ENCODE measurements at places on chromosomes 5 and 9. TPM values are rescaled to one million over a fixed set of nuclear protein-coding genes. Genes with fewer than 3 reads are reported as not detected.

Gene MSX2
- total RNA-seq, result 0.66 TPM

Gene OTP
- total RNA-seq, result not detected

Gene F12
- 0.50 TPM for total RNA-seq

Gene GZMA
- total RNA-seq, result not detected

Gene FOXD4L4
- 0.22 TPM for total RNA-seq

Gene MLANA
- not detected for total RNA-seq

Gene SNX18
- total RNA-seq, result 65.7 TPM

Gene MIGA2
- total RNA-seq, result 26.6 TPM

Gene ZNF474
- total RNA-seq, result 0.11 TPM
